GM12865 (cell line): ENCODE measurements at places on chromosomes 12 and 14.

- DNase-seq = no peak
Measured at GRCh38 chr12:124683152-124684124, 116.0 kb upstream of the NCOR2 start.

GRCh38 chr12:107372229-107372658 is 278.9 kb upstream of the CRY1 start:
- DNase-seq = peak; percentile 5

- DNase-seq = no peak
Measured at GRCh38 chr12:123101526-123101925, 49.4 kb downstream of the PITPNM2 start.

DNA sequence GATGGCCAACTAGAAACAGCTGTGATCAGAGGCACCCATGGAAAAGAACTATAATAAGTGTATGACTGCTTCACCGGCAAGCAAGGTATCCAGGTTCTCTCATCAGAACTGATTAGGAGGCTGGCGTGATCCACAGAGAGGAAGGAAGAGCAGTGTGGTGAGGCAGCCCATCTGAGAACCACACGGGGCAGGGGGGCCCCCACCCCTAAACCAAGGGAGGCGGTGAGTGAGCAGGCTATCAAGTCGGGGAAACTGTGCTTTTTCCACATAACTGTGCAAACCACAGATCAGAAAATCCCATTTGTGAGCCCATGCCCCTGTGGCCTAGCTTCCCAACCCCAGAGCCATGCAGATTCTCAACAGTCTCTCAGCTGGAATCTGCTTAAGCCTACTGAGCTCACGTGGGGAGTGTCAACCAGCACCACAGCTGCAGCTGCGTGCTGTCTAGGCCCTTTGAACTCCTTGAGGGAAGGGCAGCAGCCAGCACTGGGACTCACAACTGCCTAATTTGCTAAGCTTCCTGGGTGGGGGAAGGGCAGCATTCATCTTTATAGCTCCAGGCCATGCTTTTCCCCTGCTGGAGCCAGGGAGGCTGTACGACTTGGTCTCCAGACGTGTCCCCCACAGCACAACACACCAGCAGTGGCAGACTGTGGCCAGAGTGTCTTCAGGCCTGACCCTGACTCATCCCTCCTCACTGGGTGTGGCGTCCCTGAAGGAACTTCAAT is 444.4 kb upstream of the ATP2B1 start:
- peak; percentile 15 for DNase-seq

DNA sequence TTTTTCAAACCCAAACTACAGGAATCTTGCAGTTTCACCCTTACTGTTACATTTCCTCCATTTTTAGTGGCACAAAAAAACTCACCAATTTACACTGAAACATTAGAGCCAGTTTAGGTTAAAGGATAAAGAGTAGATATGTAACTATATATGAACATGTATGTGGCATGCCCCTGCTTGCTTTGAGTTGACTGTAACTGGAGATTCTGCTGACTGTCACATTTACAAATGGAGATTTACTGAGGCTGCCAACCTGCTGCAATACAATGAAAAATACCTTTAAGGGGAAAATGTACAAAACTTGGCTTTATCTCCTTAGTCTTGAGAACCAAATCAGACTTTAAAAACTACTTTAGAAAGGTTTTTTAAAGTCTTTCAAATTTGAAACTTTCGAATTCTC is 28.3 kb downstream of the STON2 start:
- DNase-seq = no peak

DNA sequence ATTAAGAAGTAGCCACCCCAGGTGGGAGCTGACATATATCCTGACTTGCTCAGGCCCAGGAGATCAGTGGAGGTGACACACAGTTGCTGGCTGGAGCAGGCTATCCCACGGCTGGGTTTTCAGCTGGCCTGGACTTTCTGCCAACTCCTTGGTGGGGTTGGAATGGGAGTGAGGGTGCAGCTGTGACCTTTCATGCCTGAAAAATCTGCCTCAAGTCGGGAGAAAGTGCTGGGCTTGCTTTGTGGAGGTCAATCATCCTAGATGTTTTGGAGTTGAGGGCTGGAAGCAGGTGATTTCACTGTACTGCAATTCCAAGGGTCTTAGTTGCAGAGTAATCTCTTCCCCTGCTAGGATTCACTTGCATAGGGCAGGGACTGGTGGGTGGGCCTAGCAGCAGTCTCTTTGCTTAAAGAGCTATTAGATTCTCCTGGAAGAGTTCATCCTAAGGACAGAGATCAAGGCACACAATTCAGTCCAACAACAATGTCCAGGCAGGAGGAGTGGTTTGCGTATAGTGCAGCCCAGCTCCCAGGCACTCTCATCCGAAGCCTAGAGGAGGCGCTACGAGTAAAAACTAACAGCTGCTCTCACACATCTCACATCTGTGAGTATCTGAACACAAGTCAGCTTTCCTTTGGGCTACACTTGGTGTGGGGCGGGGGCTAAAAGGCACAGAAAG is 98.1 kb downstream of the GAS2L3 start:
- DNase-seq = no peak

GRCh38 chr12:23585782-23586163 is 363.7 kb downstream of the SOX5 start:
- DNase-seq = no peak

DNA sequence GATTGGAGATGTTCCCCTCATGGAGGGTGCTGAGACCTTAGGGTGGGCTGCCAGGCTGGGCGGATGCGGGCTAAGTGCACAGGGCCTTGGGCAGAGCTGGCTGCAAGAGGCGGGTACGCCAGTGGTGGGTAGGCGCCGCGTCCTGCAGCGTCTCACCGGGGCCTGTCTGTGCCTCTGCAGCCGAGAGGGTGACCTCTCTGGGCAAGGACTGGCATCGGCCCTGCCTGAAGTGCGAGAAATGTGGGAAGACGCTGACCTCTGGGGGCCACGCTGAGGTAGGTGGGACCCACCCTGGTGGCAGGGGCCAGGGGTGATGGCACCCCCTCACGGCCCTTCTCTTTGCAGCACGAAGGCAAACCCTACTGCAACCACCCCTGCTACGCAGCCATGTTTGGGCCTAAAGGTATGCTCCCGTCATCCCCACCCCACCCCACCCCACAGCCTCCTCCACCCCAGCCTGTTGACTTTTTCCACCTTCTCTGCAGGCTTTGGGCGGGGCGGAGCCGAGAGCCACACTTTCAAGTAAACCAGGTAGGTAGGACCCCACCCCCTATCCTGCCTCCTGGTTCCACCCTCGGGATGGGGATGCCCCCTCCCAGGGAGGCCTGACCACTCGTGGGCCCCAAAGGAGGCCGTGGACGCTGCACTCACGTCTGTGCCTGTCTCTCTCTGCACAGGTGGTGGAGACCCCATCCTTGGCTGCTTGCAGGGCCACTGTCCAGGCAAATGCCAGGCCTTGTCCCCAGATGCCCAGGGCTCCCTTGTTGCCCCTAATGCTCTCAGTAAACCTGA is 1.5 kb downstream of the CRIP1 start:
- DNase-seq = no peak

GRCh38 chr12:64122154-64122553 is 99.9 kb downstream of the KICS2 start:
- DNase-seq = no peak

- DNase-seq = no peak
Measured at GRCh38 chr12:102498471-102498870, 18.1 kb upstream of the IGF1 start.

GRCh38 chr12:14893506-14894250 is 8.0 kb upstream of the MGP start:
- no peak for DNase-seq

GRCh38 chr12:109510196-109510595 is 32.8 kb downstream of the UBE3B start:
- DNase-seq = no peak

DNA sequence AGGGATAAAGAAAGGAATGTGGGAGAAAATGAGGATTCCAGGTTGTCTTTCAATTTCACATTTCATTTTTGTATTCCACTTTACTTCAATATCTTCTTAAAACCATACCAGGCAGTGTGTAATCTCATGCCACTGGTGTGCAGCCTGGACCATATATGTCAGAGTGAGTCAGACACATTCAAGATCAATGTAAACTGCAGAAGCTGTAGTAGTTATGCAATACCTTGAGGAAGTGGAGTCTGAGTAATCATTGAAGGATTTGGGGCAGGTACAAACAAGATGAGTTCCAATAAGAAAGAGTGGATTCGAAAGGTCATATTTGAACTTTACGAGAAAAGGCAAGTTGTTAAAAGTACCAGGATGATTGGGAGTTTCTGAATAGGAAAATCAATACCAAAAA is 14.1 kb downstream of the PLCZ1 start:
- DNase-seq = no peak

DNA sequence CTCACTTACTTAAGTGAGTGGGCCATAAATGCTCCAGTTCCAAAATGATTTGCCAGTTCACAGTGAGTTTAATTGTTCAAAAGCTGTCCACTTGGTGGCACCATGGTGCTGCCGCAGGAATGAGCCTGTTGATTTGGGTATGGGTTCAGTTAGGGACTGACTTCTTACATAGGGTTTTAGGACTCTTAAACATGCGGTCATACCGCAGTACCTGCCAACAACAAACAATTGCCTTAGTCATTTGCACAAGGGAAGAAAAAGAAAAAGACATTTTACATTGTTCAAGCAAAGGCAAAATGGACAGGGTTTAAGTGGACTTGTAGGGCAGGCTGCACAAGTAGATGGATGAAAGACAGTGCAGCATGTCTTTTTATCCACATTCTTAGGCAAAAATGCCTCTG is 80.0 kb upstream of the DBX2 start:
- DNase-seq = peak; percentile 67

DNA sequence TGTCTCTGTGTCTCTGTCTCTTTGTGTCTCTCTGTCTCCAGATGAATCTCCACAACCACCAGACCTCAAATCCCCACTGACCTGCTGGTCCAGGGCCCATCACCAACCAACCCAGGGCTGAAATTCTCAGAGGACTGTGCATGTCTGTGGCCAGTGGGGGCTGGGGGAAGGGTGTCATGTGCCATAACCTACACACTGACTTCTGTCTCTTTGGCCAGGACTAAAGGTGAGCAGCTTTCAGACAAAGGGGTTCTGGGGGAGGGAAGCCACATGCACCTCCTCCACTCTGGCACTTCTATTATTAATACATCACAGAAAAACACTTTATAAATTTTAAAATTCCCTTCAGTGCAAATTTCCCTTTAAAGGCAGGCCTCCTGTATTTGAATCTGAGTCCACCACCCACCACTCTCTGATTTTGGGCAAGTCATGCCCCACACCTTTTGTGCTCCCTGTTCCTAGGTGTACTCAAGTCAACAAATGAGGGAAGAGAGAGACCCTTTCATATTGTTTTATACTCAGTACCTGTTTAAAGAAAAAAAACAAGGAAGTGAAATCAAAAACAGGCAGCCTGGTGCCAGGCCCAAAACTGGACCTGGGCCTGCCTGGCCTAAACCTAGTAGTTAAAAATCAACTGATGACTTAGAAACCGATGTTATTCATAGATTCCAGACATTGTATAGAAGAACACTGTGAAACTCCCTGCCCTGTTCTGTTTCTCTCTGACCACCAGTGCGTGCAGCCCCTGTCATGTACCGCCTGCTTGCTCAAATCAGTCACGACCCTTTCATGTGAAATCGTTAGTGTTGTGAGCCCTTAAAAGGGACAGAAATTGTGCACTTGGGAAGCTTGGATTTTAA is 80.2 kb downstream of the TUNAR start:
- DNase-seq = no peak

DNA sequence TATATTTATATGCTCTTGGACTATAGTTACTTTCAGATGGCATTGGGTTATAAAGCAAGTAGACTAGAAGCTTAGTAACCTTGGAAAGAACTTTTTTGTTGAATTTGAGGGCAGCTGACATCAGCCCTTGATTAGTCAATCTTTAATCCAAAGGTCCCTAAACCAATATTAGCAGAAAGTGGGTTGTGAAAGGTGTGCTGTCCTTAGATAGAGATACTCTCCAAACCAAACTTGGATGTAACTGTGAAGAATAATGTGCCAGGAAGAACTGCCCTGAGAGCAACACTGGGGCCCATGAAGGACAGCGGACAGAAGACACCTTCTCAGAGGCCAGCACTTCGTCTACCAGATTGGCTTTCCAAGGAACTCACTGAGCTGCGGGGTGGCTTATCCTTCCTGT is 10.6 kb downstream of the CD163 start:
- no peak for DNase-seq

DNA sequence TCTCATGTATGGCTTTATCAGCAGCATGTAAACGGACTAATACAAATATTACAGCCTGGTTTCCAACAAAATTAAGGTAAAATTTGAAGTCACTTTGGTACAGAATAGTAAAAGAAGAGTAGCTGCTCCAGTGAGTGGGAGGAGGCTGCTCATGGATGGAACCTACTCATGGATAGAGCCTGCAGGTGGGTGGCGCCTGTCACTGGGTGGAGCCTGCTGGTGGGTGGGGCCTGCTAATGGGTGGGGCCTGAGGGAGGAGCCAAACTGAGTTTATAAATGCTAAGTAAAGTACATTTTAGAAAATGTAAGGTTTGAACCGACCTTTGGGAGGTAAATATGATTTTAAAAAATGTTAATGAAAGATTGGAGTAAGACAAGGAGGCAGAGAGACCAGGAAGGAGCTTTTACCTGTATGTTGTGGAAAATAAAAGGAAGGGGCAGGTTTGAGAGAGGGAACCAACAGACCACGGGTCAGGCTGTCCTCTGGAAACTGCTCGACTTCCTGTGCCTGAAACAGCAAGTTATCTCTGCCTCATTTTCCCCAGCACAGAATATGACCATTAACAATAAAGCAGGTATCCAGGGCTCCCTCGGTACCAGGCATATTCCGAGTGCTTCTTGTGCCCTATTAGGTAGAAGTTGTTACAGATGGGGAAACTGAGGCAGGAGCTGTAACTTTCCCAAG is 55.9 kb upstream of the SEL1L start:
- no peak for DNase-seq

- DNase-seq = no peak
Measured at GRCh38 chr12:27076928-27077327, 5.5 kb downstream of the C12orf71 start.

DNA sequence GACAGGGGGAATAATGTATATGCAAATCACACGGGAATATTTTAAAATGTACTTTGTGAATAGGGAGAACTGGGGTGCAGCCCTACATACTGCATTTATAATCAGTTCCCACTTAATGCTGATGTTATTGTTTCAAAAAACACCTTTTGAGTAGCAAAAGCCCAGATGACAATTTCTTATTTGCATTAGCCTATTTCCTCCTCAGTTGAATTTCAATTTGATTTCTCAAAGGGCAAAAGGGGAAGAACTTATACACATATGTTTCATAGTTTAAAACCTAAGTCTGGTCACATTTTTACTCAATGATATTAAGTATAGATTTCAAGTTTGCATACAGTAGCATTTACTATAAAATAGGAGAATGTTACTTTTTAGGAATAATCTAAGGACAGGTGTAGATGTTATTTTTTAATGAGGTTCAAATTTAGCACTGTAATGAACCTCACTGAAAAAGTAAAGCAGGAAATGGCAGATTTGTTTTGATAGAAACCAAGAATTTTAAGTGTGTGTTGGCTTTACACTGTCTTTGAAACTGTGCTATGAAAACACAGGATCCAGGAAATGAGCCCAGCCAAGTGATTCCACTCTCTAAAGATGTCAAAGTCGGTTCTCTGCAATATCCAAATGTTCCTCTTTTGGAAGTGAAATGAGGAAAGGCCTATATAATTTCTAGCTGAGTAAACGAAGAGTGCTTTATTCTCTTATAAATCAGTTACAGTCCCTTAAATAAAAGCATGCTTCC is 367.4 kb downstream of the BTG1 start:
- peak; percentile 65 for DNase-seq

GRCh38 chr14:55889124-55889523 is 229.1 kb upstream of the PELI2 start:
- no peak for DNase-seq

- no peak for DNase-seq
Measured at GRCh38 chr12:107400686-107401447, 284.7 kb upstream of the PWP1 start.
